ENCODE measurements at places on chromosomes 3 and 15.
A peak's percentile ranks its signal among the peaks of the same experiment; 100 is the strongest.

GRCh38 chr3:177146646-177147045 lies 50.6 kb downstream of the TBL1XR1 start:
- H3K27ac ChIP-seq, result no peak overlapping the region
- no peak overlapping the region for H3K4me3 ChIP-seq
- peaks cover 29% of the 10 kb centered on the region for H3K4me1 ChIP-seq
- H3K27me3 ChIP-seq, result no peaks in the 10 kb centered on the region

DNA sequence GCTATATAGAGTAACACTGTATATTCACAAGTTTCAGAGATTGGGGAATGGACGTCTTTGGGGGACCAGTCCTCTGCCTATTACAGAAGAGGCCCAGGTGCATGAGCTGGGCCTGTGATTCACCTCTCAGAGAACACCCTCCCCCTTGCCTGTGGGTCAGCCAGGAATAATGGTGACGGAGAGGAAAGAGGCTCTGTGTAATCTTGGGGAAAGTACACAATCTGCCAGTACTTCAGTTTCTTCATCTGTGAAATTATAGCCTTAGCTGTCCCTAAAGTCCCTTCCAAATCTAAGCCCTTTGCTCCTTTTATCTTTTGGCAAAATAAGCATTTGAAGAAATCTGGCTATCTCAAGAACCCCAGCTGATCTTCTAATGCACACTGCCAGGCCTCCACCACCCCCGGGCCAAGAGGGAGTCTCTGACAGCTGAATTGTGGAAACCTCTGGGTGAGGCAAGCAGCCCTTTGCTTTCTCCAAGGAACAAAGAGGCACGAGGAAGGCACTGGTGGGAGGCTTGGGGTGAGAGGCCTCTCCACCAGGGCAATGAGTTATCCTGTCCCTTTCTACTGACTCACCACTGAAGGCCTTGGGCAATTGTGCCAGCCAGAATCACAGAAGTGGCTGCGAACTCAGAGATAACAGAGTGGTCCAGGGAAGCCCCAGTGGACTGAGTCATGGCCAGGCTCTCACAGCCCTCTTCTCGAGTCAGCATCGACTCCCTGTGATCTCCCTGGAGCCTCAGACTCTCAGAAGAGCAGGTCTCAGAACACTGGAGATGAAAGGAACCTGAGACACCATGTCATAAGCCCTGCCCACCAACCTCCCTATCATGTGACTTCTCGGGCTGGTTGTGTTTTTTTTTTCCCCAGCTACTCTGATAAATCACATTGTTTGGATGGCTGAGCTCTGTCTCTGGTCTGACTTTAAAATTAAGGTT lies 31.8 kb downstream of the CCNL1 start:
- H3K27ac ChIP-seq, result peak overlapping the region; percentile 92
- H3K4me3 ChIP-seq, result no peak overlapping the region
- H3K36me3 ChIP-seq, result no peaks in the 10 kb centered on the region
- H3K27me3 ChIP-seq, result no peaks in the 10 kb centered on the region
- peaks cover 56% of the 10 kb centered on the region for H3K4me1 ChIP-seq
- no peak for DNase-seq

GRCh38 chr3:152470095-152470494 lies 201.4 kb downstream of the MBNL1 start:
- no peak overlapping the region for H3K27ac ChIP-seq
- H3K4me3 ChIP-seq, result no peak overlapping the region
- no peaks in the 10 kb centered on the region for H3K4me1 ChIP-seq
- no peak for DNase-seq
- H3K27me3 ChIP-seq, result no peaks in the 10 kb centered on the region
- H3K36me3 ChIP-seq, result no peaks in the 10 kb centered on the region

- H3K27me3 ChIP-seq, result no peaks in the 10 kb centered on the region
- H3K4me1 ChIP-seq, result peaks cover 4% of the 10 kb centered on the region
- H3K36me3 ChIP-seq, result no peaks in the 10 kb centered on the region
- H3K4me3 ChIP-seq, result no peak overlapping the region
- no peak overlapping the region for H3K27ac ChIP-seq
Observed at GRCh38 chr15:90307661-90308060, 42.2 kb downstream of the NGRN start.

GRCh38 chr3:125238759-125239158 lies 26.2 kb upstream of the SLC12A8 start:
- H3K4me1 ChIP-seq, result no peaks in the 10 kb centered on the region
- DNase-seq, result no peak
- H3K27ac ChIP-seq, result no peak overlapping the region

All from transverse colon (tissue), 4 donors.